CD4-positive, alpha-beta T cell (primary cell): ENCODE measurements at places on chromosomes 1 and 21.

- no peak for DNase-seq
Observed at GRCh38 chr1:118812555-118812954, 175.6 kb downstream of the TBX15 start.

GRCh38 chr21:14748662-14749061 is 202.5 kb upstream of the SAMSN1 start:
- no peak for DNase-seq

GRCh38 chr1:193368302-193368701 is 181.9 kb upstream of the B3GALT2 start:
- no peak for DNase-seq

DNA sequence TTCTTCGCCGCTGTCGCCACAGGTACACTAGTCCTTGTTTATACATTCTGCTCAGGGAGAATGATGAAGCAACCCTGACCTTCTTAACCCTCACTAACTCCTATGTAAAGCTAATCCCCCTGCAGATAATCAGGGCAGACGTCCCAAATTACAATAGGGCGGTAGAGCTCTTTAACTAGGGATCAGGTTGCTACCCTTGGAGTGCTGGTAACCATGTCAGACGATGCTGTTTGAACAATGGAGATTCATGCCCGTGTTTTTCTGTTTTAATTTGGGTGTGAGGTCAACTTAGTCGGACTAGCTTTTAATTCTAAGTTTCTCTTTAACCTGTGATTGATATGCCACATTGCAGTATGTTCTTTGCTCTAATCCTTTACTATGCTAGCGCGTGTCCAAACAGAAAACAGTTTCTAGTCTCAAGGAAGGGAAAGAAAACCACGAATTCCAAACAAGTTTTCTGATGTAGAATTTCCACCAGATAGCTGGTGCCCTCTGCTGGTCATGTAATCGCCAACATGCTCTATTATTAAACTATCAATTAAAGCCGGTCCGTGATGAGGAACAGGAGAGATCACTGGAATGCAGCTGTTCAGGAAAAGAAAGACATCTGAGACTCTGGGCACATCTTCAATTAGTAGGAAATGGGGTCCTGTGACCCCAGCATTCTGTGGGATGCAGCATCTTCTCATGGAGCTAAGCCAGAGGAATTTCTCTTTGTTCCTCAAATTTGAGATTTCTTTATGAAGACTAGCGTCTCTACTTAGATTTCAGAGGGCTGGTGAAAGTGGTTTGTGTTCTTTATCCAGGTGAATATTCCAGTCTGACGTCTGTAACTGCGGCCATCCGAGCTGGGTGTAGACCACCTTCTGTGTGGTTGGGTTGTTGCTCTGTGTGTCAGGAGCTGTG is 18.3 kb upstream of the VAMP3 start:
- DNase-seq = peak; percentile 37

- no peak for DNase-seq
Observed at GRCh38 chr1:50369830-50370229, 53.4 kb downstream of the DMRTA2 start.

- DNase-seq = no peak
Observed at GRCh38 chr1:103461161-103462105, 64.1 kb upstream of the RNPC3 start.

- DNase-seq = peak; percentile 71
Observed at GRCh38 chr21:44932408-44933181, 7.2 kb upstream of the SLX9 start.

DNA sequence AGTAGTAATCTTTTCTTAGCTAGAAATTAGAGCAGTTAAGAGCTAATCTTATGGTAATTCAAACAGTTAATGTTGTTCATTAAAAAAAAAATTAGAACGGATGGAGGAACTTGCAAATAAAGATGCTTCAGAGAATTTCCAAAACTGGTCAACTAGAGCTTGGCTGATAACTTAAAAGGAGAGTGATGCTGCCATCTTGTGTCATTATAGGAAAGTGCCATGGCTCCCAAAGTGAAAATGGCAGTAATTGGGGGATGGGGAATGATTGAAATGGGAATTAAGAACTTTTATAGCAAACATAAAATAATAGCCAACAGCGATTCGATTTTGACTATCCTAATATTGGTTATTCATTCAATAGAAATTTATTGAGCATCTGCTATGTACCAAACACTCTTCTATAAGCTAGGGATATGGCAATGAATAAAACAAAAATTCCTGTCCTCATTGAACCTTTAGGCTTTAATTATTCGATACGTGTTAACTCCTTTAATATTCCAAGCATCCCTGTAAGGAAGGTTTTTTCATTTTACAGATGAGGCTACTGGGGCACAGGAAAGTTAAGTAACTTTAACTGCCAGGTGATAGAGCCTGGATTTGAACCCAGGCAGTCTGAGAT is 5.7 kb upstream of the PLPP3 start:
- DNase-seq = no peak

- no peak for DNase-seq
Observed at GRCh38 chr1:236524895-236525184, 1.1 kb downstream of the LGALS8 start.

GRCh38 chr1:202105571-202106339 is 17.0 kb upstream of the GPR37L1 start:
- DNase-seq = no peak

GRCh38 chr1:198880818-198881597 is 242.2 kb downstream of the PTPRC start:
- DNase-seq = no peak

DNA sequence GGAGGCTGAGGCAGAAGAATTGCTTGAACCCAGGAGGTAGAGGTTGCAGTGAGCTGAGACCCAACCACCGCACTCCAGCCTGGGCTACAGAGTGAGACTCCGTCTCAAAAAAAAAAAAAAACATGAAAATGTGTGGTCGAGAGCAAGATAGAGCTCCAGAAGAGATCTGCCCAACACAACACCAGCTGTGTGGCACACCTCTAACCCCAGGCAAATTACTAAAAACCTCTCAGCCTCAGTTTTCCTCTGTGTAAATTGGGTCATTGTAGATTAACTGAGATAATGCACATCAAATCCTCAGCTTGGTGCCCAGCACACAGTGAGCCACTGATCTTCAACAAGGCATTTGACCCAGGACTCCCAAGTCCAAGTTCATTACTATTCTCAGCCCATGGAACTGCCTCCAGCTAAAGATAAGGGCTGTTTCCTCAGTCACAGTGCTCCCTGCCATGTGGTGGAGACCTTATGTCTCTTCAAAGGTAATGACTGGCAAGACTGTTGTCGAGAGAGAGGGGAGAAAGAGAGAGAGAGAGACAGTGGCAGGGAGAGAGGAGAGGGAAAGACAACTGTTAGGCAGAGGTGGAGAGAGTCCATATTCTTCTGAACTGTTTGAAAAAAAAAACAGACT is 58.1 kb downstream of the PTP4A2 start:
- DNase-seq = no peak

DNA sequence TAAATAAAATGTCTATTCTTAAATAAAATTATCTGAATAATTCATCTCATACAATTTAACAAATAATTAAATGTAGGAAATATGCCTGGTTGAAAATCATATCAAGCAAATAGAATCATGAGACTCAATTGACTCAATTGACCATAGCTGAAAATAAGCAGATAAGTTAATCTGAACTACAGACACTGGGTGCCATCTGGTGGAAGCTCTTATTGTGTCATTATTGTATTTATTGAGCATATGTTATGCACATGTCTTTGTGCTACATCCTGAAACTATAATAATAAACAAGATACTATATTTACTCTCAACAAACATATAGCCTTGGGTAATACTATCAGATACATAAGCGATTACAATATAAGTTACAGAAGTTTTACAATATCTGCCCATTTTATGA is 41.0 kb downstream of the BRINP3 start:
- no peak for DNase-seq

GRCh38 chr1:25616987-25617624 is 515 bp downstream of the MAN1C1 start:
- no peak for DNase-seq

- no peak for DNase-seq
Observed at GRCh38 chr1:204222764-204223055, 8.9 kb upstream of the GOLT1A start.

- no peak for DNase-seq
Observed at GRCh38 chr1:78678324-78678723, 28.7 kb downstream of the IFI44 start.

GRCh38 chr1:5548266-5548665 is 444.0 kb downstream of the NPHP4 start:
- no peak for DNase-seq

- no peak for DNase-seq
Observed at GRCh38 chr1:182143825-182144645, 82.5 kb upstream of the ZNF648 start.

DNA sequence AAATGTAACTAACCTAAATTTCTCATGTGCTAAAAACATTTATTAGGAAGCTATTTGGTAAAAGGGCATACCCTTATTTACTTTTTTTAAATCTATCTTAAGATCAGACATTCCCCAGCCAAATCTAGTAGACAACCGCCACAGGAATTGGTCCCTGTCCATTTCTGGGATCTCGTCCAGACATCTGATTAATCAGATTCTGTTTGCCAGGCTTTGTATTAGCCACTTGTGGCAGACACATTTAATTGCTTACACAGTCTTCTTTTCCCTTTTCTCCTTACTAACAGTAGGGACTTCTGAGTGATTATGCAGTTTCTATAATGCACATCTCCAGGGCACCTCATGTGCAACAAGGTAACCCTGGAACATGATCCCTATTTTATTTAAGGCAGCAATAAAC is 449.0 kb upstream of the RGS18 start:
- no peak for DNase-seq

- no peak for DNase-seq
Observed at GRCh38 chr1:175893192-175893591, 149.8 kb upstream of the TNR start.

DNA sequence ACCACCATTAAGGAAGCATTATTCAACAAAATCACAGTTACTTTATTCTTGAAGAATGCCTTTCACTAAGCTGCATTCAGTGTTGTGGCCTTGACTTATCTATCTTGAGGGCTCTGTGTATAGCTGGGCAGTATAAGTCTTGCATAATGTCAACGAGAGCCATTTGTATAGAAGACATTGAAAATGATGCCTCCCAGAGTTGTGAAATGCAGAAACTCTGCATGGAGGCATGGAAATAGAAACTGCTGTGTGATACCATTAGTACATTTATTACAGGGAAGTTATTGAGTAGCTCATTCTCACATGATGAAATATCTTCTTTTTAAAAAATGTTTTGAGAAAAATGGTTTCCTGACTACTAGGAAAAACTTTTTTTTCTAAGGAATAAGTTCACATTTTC is 111.4 kb upstream of the SNX7 start:
- DNase-seq = no peak

DNA sequence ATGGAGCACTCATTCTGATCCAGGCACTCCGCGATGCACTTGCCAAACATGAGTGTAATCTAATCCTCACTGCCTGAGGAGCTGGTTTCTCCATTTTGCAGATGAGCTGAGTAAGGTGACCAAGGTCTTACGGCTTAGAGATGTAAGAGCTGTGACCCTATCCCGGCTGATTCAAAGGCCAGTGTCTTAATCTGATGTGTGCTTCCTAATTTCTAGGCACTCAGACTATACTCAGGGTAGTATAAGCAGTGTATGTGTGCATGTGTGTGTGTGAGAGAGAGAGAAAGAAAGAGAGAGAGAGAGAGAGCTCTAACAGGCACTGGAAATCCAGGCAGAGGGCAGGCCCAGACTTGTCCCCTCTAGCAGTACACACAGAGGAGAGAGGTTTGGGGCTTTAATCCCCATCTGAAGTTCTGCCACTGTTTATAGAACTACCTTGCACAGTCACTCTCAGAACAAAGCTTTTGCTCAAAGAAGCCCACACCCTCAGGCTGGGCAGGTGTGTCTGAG is 188.2 kb downstream of the ZBTB18 start:
- DNase-seq = no peak

DNA sequence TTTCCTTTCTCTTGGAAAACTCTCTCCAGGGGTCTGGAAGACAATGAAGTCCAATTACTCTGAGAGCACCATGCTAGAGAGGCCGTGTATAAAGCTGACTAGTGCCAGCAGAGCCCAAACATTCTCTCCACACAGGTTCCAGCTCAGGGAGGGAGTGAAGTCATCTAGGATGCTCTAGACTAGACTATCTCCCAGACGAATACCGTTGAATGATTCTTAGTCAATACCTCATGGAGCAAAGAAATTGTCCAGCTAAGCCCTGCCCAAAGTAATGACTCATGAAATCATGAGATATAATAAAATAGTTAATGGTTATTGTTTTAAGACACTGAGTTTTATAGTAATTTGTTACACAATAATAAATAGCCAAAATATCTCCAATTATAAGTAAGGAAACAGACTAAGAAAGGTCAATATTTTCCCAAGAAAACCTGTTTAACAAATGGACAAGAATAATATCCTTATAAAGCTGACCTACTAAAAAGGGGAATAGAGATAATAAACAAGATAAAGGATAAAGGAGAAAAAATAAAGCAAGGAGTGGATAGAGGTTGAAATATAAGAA is 163.9 kb upstream of the LRRC7 start:
- DNase-seq = no peak

DNA sequence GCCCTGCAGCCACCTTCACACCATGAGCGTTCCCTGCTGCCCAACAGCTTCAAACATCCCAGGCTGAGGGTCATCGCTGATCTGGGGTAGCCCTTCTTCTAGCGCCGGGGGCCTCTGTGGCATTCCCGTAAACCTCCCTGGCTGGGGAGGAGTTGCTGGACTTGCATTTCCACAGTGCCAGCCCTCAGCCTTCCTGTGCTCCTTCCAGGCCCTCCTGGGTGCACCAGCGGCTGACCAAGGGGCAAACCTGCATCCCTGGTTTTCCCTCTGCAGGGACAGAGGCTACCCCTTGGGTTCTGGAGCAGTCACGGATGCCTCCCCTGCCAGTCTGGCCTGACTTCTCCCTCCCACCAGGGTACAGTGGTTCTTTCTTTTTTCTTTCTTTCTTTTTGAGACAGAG is 218.7 kb upstream of the TMEM51 start:
- DNase-seq = no peak

DNA sequence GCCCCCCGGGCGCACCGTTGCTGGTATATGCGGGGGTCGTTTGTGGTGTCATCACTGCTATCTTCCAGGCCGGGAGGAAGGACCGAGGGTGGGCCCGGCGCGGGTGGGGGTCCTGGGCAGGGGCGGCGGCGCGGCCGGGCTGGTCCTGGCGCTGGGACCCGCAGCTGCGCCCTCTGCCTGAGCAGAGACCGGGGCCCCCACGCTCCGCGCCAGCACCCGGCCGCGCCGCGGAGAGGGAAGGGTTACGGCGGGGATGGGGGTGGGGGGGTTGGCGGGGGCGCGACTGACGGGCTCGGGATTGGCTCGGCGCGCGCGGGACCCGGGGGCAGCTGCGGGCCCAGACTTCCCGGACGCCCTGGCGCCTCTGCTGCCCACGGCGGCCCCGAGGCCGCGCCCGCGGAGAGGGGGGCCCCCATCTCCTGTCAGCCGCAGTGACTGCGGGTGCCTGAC is 13.8 kb upstream of the SAMD11 start:
- DNase-seq = peak; percentile 19

DNA sequence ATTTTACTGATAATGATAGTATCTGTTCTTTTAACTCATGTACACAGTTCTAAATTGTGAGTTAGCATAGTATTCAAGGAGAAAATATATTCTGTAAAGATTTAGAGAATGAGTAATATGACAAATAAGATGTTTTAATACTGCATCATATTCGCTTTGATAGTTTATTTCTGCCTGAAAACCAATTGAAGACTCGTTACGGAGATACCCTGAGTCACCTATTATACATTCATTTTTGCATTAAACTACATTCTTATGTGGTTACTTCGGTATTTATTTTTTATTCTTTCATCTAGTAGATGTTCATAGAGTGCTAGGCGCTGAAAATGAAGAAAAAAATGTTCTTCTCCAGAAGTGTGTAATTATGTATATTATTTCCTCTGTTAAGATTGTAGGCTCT is 5.3 kb downstream of the UHMK1 start:
- no peak for DNase-seq
